ENCODE measurements at places on chromosomes 3 and 15. TPM values are rescaled to one million over a fixed set of nuclear protein-coding genes. Genes with fewer than 3 reads are reported as not detected.

Gene WDR5B
- total RNA-seq: 2.5 TPM

Gene ZNF654
- total RNA-seq: 8.8 TPM

GRCh38 chr3:142849148-142849547 lies 39.7 kb downstream of the PCOLCE2 start:
- no peak for DNase-seq

DNA sequence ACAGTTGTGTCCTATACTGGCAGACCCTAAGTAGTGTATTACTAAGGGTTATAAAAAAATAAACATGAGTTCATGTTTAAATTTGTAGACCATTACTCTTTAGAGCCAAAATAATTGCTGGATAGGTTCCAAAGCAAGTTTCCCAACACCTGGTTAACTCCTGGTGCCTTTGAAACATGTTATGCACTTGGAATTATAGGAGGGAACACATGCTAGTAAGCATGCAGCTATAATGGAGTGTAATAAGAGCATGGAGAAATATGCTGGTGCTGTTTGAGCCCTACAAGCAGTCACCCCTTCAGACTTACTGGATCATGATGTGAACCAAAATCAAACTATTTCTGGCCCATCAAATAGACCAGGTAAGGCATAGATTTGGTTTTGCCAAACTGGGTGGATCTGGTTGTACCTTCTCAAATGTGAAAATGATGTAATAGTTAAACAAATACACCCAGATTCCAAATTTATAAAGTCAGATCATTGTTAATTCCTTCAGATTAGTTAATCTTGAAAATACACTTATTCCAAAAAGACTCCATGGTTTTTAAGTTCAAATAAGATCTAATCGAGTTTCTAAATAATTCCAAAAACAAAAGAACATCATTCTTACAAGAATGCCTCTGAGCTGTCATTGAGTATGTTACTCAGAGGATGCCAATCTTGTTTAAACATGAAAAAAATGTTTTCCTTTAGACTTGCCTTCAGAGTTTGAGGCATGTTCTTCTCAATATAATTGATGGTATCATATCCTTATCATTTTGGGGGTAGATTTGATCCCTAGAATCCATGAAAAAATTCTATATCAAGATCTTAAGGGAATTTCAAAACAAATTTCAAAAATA lies 69.3 kb downstream of the LRRC28 start:
- no peak for DNase-seq

- DNase-seq: no peak
These were observed 151.1 kb downstream of the GABRB3 start for GRCh38 chr15:26621816-26622215.

DNA sequence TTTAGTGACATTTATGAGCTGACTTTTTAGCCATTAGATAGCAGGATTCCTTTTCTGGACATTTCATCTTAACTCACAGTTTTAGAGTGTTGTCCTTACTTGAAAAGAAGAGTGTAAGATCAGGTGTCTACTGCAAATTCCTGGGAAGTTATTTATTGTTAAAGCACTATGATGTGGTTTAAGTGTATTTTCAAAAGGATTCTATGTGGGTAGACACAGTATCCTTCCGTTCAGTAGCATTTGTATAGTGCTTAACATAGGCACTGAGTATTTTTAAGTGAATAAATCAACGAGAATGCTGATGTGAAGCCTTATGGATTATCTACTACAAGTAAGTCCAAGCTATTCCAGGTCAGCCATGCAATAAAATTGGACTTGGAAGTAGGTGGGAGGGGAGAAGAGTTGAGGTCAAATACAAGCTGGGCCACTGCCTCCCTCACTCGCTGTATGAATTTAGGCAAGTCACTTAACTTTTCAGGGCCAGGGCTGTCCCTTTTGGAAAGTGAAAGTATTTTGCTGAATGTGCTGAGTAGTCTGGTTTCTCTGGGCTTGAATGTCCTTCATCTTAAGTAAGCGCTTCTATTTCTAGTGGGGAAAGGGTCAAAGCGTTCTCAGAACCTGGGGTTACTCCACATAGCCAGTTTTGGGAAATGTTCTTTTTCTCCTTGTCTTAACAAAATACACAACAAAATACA lies 48.6 kb downstream of the GAP43 start:
- DNase-seq: no peak

GRCh38 chr15:76996076-76996525 lies 1.2 kb downstream of the PSTPIP1 start:
- DNase-seq: no peak
